ENCODE measurements at places on chromosomes 2 and 18.
A peak's percentile ranks its signal among the peaks of the same experiment; 100 is the strongest.

GRCh38 chr18:35526495-35527059 lies 28.8 kb upstream of the INO80C start:
- DNase-seq: no peak

- DNase-seq: no peak
Measured at GRCh38 chr2:28929581-28929980, 35.1 kb downstream of the WDR43 start.

- DNase-seq: no peak
Measured at GRCh38 chr18:74292541-74292858, 737 bp upstream of the CYB5A start.

GRCh38 chr2:516944-517343 lies 160.3 kb downstream of the TMEM18 start:
- no peak for DNase-seq

DNA sequence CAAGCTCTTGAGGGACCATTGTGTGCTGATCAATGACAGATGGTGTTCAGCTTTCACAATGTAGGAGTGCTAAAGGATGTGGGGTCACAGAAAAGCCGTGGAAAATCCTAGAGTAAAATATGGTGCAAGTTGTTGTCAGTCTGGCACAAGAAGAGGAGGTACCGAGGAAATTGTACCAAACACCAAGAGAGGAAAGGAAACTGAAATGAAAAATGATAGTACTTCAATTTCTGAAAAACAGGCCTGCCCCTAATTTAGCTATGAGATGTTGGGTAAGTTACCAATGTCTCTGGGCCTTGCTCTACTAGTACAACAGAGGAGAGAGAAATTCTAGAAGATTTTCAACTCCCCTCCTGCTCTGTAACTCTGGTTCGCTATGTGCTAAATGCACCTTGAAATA lies 78.8 kb upstream of the PELI1 start:
- DNase-seq: no peak

DNA sequence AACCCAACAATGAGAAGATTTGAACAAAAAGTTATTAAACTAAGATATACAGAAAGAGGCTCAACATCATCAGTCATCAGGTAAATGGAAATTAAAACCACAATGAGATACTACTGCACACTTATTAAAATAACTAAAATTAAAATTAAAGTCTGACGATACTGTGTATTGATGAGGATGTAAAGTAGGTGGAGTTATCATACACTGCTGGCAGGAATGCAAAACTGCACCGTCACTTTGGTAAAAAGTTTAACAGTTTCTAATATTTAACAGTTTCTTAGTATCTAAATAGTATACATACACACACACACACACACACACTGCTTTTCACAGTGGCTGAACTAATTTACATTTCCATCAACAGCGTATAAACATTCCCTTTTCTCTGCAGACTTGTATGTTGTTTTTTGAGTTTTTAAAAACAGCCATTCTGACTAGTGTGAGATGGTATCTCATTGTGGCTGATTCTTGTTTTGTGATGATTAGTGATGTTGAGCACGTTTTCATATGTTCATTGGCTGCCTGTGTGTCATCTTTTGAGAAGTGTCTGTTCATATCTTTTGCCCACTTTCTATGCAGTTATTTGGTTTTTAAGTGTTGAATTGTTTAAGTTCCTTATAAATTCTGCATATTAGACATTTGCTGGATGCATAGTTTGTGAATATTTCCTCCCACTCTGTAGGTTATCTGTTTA lies 726.9 kb upstream of the CHAC2 start:
- no peak for DNase-seq

DNA sequence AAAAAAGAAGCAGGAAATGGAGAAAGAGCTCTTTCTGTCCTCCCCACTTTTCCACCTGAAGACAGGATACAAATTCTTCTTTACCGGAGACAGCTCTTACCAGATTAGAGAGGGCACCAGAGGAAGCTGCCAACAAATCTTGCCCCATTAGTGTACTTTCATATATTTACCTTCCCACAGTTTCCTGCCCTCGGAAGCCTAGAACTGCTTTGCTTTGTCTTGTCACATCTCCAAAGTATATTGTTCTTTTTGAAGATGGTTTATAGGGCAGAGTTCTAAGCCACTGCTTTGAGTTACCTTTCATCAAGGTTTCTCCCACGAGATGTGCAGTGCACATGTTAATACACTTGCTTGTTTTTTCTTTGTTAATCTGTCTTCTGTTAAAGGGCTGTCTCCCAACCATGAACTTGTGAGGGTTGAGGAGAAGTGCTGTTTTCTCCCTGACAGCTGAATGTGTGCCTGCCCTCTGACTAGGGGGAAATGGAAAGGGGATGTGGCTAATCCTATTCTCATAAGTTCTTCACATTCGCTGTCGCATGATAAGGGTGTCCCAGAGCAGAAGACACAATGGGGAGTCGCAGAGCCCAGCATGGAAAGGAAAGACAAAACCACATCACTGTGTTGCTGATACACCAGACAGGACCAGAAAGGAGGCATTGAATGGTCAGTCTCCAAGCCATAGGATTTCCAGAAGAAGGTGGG lies 24.2 kb downstream of the CENPA start:
- no peak for DNase-seq

GRCh38 chr2:21693081-21693480 lies 569.3 kb downstream of the TDRD15 start:
- no peak for DNase-seq

GRCh38 chr2:231707625-231707926 lies 749 bp upstream of the PTMA start:
- no peak for DNase-seq

GRCh38 chr18:62555135-62555534 lies 32.3 kb downstream of the ZCCHC2 start:
- no peak for DNase-seq

DNA sequence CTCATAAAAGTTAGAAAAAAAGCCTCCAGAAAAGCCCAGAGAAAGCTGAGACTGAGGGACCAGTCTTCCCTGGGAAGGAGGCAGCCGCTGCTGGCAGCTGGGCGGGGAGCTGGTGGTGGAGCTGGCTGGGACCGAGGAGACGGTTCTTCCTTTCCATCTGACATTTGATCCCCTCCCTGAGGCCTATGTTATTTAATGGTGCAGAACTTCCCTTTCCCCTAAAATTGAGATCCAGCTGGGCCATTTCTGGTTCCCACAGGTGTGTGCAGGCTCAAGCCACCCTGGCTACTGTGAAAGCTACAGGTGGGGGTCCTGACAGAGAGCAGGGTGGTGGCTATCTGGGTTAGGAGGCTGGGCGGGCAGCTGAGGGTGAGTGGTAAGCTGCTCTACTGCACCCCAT lies 81.5 kb upstream of the FZD7 start:
- no peak for DNase-seq

GRCh38 chr2:118046634-118047210 lies 32.9 kb upstream of the CCDC93 start:
- peak; percentile 19 for DNase-seq

GRCh38 chr18:37476182-37476581 lies 89.4 kb downstream of the CELF4 start:
- no peak for DNase-seq

DNA sequence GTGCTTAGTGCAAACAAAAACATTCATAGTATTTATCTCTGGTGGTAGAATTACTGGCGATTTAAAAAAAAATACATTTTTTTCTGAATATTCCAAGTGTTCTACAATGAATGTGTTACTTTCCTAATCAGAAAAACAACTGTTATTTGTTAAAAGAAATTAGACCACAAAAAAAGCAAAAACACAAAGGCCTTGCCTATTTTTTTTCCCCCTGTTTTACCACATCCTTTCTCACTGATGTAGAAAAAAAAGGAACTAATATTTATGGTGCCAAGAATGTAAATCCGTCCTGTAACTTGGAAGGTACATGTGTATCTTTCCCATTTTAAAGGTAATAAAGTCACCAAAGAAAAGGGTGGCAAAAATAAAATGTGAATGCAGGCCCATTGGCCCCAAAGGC lies 28.4 kb upstream of the MGAT4A start:
- peak; percentile 66 for DNase-seq

DNA sequence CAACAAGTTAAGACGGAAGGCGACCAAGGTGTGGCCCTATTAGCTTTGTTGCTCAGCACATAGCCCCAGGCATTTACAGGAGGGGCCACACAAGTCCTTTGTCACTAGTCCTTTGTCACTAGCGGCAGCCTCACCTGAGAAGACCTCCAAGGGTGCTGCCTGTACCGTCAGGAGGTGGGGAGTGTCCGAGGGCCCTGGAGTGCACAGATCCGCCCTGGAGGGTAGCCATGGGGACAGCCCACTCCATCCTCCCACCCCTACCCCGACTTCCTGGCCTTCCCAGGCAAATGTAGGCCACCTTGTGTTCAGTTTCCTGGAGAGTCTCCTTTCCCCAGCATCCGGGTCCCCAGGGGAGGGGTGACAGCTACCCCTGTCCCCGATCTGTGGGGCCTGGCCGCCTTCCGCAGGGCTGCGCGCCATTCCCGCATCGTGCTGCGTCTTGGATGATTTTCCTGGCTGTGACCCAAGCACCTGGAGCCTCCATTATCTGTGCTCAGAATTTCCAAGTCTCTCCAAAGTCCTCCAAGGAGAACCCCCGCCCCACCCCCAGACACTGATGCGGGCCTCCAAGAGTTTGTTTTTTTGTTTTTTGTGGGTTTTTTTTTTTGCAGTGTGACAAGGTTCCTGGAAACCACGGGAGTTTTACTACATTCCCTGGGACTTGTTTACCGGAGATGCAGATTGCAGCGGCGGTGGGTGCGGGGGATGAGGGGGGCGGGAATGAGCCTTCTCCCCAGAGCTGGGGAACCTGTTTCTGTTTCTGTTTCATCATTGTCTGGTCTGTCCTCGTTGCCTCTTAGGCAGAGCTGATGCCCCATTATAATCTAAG lies 28.6 kb downstream of the TEX44 start:
- no peak for DNase-seq

GRCh38 chr2:8125741-8126711 lies 555.8 kb upstream of the ID2 start:
- no peak for DNase-seq

GRCh38 chr18:45355944-45356520 lies 259.2 kb upstream of the SLC14A2 start:
- DNase-seq: no peak

DNA sequence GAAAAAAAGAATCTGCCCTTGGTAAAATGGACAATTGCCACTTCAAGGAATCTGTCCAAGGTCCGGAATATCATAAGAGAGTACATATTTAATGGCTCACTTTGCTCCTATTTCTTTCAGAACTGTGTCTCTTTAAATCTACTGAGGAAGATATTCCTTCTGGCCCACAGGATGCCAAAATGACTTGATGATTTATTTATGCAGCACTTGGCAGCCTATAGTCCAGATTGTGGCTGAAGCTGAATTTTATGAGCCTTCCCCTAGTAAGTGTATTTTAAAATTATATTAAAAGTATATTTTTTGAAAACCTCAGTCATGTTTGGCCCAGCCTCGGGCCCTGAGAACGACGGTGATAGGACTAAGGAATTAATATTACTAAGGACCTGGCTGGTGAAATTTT lies 465.1 kb upstream of the HNRNPA3 start:
- no peak for DNase-seq
